Mesenteric fat pad (tissue), 1 donor: ENCODE measurements at places on chromosomes 2 and 18. TPM values are rescaled to one million over a fixed set of nuclear protein-coding genes. Genes with fewer than 3 reads are reported as not detected.
A peak's percentile ranks its signal among the peaks of the same experiment; 100 is the strongest.

GRCh38 chr2:200482194-200482593 is 27.7 kb downstream of the KCTD18 start:
- DNase-seq, result no peak

GRCh38 chr2:109447776-109448175 is 166.0 kb downstream of the SEPTIN10 start:
- DNase-seq, result peak; percentile 60

DNA sequence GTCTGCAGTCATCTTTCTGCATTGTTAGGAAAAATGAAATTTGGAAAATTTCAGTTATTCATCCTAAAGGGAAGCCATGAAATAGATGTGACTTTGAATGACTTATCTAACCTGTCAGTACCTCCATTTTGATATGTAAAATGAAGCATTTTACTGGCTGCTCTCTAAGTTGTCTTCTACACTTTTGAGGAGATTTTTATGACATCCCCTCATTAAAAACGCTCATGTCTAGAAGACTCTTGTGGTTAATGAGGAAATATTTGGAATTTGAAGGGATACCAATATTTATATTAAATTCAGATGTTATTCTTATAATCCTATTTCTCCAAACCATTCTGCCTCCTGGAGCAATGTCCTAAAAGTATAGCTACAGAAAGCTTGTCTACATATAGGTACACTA is 73.8 kb upstream of the THUMPD2 start:
- DNase-seq, result no peak

HTR2B gene
- 2.2 TPM for total RNA-seq

DNA sequence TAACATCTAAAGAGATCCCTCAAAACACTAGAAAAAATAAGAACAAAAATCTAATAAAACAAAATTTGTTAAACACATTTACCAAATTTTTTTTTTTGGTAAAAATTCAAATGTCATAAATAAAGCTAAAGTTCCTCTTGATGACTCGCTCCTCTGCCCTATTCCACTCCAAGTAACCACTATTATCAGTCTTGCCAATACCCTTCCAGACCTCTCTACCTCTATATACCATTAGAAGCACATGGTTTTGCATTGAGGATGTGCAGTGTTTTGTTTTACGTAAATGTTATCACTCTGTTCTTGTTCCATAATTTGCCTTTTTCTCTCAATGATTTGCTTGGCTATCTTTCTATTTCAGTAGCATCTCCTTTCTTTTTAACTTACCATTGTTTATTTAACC is 10.9 kb downstream of the IL1B start:
- no peak for DNase-seq

TFPI gene
- total RNA-seq, result 66.8 TPM

- no peak for DNase-seq
Measured at GRCh38 chr18:12742453-12742852, 39.6 kb downstream of the PSMG2 start.

RNF125 gene
- total RNA-seq, result 15.8 TPM

GRCh38 chr2:207970826-207971180 is 54.5 kb downstream of the PLEKHM3 start:
- no peak for DNase-seq

GRCh38 chr2:204730603-204731002 is 185.3 kb downstream of the PARD3B start:
- no peak for DNase-seq

- no peak for DNase-seq
Measured at GRCh38 chr2:32008805-32009515, 1.8 kb downstream of the MEMO1 start.

COL4A4 gene
- total RNA-seq, result 0.45 TPM

NOL4 gene
- total RNA-seq, result not detected

GRCh38 chr2:8146132-8147005 is 535.5 kb upstream of the ID2 start:
- DNase-seq, result no peak

GRCh38 chr2:158015428-158016076 is 86.1 kb upstream of the UPP2 start:
- DNase-seq, result no peak

DNA sequence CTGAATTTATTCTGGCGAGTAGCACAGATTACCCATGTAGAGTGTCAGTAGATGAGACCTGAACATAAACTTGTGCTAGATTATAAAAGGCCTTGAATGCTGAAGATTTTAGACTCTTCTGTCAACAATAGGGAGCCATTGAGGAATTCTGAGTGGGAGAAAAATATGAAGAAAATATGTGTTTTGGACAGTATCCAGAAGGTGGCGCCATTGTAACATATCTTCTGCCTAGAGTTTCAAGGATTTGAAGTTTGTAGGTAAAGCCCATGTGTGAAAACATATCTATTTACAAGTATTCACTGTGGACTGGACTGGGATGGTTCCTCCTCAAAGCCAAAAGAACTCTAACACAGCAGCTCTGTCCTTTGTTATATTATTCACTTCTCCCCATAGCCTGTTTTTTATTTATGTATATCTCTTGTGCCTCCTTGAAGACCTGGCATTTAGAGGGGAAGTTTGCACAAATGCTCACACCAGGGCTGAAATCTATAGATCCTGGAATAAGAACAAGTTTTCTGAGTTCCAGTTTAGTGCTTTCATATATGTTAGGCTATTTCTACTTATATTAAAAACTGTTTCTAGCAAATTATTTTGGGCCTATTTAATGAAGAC is 124.9 kb downstream of the RDH14 start:
- DNase-seq, result no peak

DNA sequence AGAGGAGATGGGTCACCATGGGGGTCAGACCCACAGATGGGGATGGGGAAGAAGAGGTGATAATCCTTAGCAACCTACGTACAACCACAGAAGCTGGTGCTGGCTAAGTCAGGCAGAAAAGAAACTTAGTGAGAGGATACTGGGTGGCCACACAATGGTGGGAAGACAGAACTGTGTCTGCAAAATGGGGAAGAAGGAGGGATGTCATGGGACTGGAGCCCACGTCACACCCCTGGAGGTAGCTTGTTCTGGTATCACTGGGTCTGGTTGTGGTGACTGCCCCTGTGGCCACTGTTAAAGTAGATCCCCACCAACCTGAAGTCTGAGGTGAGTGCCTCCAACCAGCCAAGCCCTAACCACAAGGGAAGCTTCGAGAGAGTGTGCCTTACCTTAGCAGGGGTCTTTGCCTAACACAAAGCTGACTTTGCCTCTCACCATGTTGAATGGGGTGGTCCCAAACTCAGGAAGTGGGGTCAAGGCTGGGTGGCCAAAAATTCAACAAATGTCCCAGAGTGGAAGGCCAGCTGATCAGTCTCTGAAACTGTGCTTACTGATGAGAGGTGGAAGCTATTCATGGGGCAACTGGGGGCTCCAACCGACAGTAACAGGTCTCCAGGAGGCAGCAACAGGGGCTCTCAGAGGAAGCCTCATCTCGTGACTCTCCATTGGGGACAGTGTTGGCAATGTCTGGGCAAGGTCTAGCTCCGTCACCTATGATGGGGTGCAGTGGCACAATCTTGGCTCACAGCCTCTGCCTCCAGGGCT is 64.8 kb upstream of the SLC1A4 start:
- no peak for DNase-seq

- DNase-seq, result no peak
Measured at GRCh38 chr2:3355951-3356569, 21.6 kb downstream of the EIPR1 start.

GRCh38 chr2:201886504-201886903 is 80.2 kb downstream of the CDK15 start:
- no peak for DNase-seq

- no peak for DNase-seq
Measured at GRCh38 chr18:50880119-50880465, 1.2 kb downstream of the ME2 start.

- no peak for DNase-seq
Measured at GRCh38 chr2:19359456-19359855, 1.0 kb upstream of the OSR1 start.

- no peak for DNase-seq
Measured at GRCh38 chr2:183069174-183069573, 9.4 kb upstream of the DUSP19 start.

GRCh38 chr18:79706658-79707057 is 27.1 kb downstream of the CTDP1 start:
- DNase-seq, result no peak

DNA sequence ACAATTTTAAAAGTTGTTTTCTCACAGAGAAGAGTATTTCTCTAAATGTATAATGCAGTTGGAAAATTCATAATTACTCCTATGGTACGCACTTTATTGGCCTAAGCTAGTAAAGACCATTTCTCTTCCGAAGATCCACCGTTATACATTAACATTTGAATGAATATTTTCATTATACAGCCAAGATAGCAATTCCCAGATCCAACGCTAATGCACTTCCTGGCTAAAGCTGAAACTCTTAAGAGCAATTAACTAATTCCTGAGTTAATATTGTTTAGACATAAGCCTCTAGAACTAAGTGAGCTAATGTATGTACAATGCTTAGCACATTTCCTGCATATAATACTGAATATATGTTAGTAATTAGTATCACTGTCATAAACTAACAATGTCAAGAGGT is 56.2 kb downstream of the PDK1 start:
- no peak for DNase-seq

DNA sequence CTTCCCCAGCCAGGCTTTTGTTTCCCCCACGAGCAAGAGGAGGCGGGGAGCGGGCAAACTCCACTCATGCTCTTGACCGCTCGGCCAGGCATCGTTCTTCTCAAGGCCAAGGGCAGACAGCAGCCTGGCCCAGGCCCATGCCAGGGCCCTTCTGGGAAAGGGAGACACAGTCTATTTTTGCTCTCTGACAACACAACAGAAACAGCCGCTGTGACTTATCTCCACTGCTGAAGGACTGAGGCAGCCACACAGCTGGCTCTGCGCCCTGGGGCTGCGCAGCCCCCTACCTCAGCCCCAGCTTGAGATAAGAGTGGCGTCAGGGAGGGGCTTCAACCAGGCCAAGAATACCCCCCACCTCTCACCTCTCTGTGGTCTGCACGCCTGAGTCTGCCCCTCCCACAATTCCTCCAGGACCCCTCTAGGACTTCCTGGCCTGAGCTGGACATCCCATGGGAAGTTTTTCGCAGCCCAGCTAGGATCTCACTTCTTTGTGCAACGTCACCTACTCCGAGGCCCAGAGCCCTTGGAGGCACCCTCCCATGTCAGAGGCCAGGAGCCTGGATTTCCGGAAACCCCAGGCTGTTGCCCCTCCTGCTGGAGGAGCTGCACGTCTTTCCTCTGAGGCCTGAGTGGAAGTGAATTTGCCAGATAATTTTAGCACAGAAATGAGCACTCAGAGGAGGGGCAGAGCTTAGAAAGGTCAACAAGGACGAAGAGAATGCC is 118.9 kb upstream of the OTOS start:
- peak; percentile 90 for DNase-seq

ACTR3 gene
- total RNA-seq, result 181 TPM

GRCh38 chr18:69969491-69969890 is 21.8 kb upstream of the CD226 start:
- DNase-seq, result no peak

TXNDC2 gene
- 0.22 TPM for total RNA-seq
